Non-pigmented ciliary epithelial cell (primary cell): ENCODE measurements at places on chromosomes 3 and 15.

DNA sequence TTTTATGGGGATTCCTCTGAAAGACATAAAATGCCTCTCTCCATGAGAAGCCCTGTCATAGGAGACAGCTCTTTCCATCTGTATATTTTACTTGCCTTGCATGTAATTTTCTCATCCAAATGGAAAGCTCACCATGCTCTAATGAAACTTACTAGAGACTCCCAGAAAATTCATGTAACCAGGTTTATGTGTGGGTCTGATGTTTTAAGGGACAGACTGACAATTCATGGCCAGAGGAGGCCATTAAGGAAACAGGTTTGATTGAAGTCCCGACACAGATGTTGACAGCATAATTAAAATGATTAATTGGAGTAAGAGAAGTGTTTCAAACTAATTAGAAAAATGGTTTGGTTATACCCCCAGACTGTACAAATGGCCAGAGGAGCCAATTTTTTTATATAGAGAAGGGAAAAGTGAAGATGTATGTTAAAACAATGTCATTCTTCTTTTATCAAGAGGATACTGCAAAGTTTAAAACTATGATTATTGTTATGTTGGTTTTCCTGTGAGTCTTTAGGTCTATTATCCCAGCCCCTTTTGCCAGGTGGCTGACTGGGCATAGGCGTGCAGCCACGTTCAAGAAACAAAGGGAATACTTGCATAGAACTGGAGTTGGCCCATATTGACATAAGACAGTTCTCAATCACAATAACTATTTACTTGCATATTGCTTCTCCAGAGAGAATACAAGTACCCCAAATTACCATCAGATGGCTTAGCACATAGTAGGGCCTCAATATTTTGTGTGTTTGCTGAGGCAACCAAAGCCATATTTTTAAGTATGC is 64.8 kb downstream of the RBMS3 start:
- no peak for DNase-seq

DNA sequence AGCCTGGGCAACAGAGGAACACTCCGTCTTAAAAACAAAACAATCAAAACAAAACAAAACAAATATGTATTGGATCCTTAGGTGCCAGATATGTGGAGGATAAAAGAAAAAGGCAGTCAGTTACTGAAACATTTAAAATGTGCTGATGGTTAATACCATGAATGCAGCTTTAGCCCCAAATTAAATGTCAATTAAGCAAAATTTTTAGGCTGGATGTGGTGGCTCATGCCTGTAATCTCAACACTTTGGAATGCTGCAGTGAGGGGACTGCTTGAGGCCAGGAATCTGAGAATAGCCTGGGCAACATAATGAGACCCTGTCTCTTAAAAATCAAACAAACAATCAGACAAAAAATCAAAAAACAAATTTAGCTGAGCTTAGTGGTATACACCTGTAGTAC is 8.5 kb upstream of the CHMP2B start:
- DNase-seq, result no peak

GRCh38 chr15:57069423-57069822 is 151.0 kb downstream of the TCF12 start:
- DNase-seq, result no peak

DNA sequence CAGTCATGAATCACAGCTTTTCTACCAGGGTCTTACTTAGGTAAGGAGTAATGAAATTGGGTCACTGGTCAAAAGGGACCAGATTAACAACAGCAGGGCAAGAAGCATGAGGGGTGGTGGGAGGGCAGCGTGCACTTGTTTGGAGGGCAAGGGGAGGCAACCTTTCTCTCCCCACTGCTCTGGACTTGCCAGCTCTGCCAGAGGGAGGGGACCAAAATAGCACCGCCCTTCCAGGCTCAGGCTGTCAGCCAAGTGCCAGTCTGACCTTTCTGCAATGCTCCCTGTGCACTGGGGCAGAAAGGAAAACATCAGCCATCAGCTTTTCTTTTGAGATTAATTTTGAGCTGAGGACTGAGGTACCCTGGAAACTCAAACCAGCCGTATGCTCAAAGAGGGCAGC is 4.5 kb upstream of the ULK3 start:
- no peak for DNase-seq

- no peak for DNase-seq
These were observed 41.8 kb downstream of the KCNH8 start for GRCh38 chr3:19190126-19190525.

GRCh38 chr3:39990532-39990931 is 181.1 kb downstream of the MYRIP start:
- peak; percentile 13 for DNase-seq

DNA sequence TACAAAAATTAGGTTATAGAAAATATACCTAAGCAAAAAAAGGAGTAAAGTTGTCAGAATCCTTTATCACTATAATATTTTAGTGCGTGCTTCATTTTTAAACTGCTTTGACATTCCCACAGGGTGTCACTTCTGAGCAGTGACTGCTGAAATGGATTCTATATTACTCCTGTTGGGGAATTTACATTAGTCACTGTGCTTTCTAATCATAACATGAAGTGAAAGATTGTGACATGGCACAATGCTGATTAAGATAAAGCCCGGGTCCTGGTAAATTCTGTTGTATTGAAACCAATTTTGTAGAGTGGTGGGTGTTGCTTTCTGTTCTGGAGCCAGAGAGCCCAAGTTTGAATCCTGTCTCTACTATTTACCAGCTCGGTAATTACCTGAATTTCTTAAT is 36.4 kb upstream of the EHHADH start:
- DNase-seq, result no peak

DNA sequence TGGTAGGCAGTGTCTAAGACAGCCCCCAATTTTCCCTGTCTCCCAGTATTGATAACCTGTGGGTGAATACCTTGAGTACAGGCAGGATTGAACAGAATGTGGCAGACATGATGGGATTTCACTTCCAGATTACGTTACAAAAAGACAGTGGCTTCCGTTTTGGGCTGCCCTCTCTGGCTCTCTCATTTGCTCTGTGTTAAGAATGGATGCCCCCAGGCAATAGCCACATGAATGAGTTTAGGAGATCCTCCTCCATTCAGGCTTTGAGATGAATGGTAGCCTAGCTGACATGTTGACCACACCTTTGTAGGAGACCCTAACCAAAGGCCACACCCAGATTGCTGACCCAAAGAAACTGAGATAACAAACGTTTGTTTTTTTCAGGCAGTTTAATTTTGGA is 34.3 kb downstream of the UBXN7 start:
- DNase-seq, result no peak

DNA sequence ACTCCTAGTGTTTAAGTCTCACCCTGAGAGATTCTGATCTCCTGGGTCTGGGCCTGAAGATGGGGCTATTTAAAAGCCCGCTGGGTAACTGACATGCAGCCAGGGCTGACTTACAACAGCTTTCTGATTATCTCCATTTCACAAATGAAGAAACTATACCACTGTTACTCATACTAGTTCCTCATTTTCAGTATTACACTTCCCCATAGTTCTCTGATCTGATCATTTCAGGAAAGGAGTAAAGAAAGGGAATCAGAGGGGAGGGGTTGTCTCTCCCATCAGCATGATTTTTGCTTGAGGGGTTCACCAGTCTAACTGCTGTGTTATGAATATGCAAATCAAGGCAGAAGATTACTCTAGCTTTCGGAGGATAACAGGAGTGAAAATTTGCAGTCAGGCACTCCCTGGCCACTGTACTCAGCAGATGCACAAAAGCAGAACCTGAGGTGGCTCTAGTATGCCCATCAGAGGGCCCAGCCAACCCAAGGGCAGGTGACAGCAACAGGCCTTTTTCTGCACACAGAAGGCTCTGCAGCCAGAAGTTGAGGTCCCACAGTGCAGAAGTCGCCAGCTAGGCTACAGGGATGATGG is 59.4 kb downstream of the DAPK2 start:
- DNase-seq, result no peak

GRCh38 chr15:29880341-29880740 is 58.1 kb upstream of the TJP1 start:
- no peak for DNase-seq

DNA sequence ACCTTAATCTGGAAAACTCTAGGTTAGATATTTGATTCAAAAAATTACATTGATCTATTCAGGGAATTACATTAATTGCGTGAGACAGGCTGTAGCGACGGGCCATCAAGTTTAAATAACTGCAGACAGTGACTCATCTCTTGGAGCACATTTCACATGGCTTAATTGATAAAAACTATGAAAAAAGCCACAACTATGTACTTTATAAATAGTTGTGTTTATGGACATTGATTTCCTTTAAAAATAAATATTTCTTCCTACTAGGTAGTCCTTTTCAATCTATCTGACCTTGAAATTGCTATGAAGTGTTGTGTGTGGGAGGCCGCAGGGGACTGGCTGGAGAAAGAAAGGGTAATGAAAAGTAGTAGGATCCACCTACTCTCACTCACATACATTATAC is 157.8 kb downstream of the IL1RAP start:
- DNase-seq, result peak; percentile 30

GRCh38 chr3:133393691-133394474 is 6.0 kb upstream of the BFSP2 start:
- no peak for DNase-seq

GRCh38 chr3:14001136-14001535 is 121.3 kb upstream of the WNT7A start:
- no peak for DNase-seq

DNA sequence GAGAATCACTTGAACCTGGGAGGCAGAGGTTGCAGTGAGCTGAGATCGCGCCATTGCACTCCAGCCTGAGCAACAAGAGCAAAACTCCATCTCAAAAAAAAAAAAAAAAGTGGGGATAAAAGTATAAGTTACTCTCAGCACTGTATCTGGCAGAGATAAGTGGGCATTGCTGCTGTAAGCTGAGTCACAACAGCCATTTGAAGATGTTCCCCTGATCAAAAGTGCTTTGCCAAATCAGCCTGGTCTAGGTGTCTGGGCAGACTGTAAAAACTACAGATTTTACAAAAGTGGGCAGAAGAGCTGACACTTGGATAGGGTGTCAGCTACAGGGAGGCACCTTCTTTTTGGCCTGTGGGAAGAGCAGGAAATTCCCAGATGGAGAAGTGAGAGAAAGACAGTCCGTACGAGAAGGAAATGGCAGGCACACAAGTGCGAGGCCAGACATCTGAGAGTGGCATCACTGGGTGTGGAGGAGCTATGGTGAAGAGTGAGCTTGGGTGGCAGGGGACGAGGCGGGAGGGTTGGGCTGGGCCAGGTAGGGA is 78.5 kb downstream of the TRAK1 start:
- no peak for DNase-seq

GRCh38 chr3:185561374-185561943 is 9.1 kb upstream of the LIPH start:
- DNase-seq, result no peak

- no peak for DNase-seq
These were observed 84.4 kb downstream of the CMSS1 start for GRCh38 chr3:99902091-99902490.

DNA sequence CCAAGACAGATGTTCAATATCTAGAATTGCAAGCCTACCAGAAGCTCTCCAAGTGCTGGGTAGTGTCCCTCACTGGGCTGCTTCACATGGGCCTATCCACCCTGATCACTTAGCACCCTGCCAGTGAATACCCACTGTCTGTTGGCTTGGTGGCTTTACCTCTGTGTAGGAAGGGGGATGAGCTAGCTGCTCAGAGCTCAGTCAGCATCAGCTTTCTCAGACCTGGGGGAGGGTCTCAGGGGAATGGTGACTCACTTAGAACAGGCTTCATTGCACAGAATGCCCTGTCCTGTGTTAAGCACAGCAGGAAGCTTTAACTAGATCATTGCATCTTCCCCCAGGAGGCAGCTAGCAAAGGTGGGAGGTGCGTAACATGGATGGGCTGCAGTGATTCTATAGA is 209.8 kb downstream of the PDCD6IP start:
- no peak for DNase-seq

DNA sequence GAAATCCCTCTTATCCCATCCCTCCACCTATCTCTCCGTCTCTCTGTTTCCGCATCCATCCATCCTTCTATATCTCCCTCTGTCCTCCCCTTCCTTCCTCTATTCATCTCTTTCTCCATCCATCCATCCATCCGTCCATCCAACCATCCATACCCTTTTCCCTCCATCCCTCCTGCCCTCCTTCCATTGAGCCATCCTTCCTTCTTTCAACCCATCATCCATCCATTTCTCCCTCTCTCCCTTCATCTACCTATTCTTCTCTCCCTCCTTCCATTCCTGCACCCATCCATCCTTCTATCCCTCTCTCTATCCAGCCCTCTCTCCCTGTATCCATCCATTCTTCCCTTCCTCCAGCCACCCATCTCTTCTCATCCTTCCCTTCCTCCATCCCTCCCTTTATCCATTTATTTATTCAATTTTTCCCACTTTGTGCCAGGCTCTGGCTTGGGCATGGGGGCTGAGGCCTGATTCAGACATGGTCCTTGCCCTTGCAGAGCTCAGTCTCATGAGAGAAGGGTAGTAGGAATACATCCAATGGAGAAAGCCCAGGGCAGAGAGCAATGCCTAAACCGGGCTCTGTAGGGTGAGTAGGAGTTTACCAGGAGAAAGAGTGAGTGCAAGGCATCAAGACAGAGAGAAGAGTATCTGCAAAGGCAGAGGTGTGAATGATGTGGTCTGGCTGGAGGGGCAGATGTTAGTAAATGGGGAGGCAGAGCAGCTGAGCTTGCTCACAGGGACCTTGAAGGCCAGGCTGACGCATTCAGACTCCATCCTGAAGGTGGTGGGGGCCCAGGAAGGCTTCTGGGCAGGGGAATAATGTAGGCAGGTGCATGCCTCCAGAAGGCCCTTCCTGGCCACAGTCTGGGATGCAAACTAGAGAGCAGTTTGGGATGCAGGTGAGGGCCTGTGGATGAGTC is 19.5 kb upstream of the FBLN2 start:
- no peak for DNase-seq

DNA sequence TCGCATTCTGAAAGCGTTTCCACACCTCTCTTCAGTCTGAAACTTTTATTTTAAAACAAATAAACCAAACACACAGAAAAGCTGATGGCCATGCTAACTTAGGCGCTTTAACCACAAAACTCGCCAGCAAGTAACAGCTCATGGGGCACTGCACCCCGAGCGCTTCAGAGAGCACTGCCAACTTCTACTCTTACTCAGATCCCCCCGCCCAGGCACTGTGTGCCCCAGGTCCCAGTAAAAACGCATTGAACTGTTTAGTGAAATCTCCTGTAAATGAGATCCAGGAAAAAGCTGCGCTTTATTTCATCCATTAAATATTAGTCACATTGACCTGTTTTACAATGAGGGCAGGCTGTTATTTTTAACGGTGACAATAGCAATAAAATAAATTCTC is 99.7 kb downstream of the LRIG1 start:
- DNase-seq, result no peak

GRCh38 chr3:134594331-134594741 is 56.5 kb downstream of the KY start:
- DNase-seq, result no peak

DNA sequence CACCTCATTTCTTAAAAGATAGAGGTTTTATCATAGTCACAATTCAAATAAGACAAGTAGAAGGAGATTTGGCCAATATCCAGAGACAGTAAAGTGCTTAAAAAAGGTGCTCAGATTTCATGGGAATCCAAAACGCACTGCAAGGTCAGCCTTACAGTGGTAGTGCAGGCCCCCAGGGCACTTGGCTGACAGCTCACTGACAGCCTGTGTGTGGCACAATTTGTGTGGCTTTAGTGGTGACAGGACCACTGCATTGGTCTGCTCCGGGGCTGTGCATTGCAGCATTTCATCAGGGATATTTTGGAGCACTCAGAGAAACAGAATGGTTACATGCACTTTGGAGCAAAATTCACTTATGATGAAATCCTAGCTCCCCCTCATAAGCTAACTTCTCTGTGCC is 544.3 kb downstream of the NTRK3 start:
- DNase-seq, result no peak
